T-helper 1 cell (primary cell): ENCODE measurements at places on chromosomes 16 and 17.
A peak's percentile ranks its signal among the peaks of the same experiment; 100 is the strongest.

GRCh38 chr16:88617268-88618031, 20.9 kb upstream of the IL17C start:
- DNase-seq = no peak

- DNase-seq = peak; percentile 36
These were observed 5.4 kb upstream of the NFATC3 start for GRCh38 chr16:68079626-68080344.

DNA sequence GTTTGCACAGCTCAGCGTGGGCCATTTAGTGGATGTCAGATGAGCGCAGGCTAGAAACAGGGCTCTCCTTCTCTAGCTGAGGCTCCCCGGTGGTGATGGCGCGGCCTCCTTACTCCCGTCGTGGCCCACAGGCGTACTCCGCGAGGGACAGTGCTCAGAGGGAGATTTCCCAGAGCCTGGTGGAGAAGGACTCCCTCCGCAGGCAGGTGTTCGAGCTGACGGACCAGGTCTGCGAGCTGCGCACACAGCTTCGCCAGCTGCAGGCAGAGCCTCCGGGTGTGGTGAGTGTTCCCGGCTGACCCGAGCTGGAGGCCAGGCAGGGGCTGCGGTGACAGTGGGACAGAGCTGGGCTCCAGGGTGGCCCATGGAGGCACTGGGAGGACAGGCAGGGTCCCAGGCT, 21.4 kb downstream of the CARD14 start:
- DNase-seq = no peak

DNA sequence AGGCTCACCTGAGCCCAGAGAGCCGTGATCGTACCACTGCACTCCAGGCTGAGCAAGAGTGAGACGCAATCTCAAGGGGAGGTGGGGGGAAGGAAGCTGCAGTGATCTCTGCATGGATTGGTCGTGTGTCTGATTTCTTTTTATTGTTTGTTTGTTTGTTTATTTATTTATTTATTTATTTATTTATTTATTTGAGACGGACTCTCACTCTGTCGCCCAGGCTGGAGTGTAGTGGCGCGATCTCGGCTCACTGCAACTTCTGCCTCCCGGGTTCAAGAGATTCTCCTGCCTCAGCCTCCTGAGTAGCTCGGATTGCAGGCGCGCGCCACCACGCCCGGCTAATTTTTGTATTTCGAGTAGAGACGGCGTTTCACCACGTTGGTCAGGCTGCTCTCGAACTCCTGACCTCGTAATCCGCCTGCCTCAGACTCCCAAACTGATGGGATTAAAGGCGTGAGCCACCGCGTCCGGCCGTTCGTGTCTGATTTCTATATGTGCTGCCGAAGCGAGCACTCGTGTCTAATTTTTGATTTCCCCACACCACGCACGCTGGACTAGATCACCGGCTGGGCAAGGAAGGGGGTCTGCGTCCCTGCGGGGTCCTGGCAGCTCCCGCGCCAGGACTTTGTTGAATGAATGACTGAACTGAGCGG, 448 bp upstream of the TNFRSF12A start:
- no peak for DNase-seq

- DNase-seq = no peak
These were observed 385.2 kb upstream of the ZFHX3 start for GRCh38 chr16:73432850-73433730.

GRCh38 chr16:30142672-30143346, 19.8 kb upstream of the MAPK3 start:
- no peak for DNase-seq

- DNase-seq = no peak
These were observed 317.6 kb downstream of the CBLN1 start for GRCh38 chr16:48963901-48964615.

GRCh38 chr16:10972819-10973464, 28.6 kb downstream of the CLEC16A start:
- no peak for DNase-seq

DNA sequence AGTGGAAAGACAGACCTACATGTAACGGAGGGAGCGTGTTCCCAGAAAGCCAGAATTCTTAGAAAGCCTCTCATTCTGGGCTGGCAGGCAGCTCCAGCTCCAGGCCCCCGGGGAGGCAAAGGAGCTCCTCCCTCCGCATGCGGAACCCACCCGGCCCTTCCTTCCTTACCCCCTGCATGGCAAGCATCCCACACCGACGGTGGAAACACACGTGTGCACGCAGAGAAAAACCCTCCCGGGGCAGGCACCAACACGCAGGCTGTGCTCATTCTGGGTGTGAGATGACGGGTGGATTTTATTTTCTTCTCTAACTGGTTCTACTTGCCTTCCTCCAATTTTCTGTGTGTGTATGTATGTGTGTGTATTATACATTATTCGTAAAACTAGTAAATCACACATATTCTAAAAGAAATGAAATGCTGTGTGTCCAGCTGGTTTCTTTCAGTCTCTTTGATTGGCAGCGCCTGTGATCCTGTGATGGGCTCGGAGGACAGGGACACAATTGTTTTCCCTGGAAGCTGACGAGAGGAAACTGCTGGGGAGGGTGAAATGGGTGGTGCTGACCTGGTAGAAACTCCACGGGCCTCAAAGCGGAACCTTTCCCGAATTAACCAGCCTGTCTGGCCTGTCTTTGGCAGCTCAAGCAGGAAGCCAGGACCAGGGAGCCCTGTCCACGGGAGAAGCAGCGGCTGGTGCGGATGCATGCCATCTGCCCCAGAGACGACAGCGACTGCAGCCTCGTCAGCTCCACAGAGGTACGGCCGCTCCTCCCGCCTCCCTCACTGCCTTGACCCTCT, 22.2 kb downstream of the CARD14 start:
- no peak for DNase-seq

DNA sequence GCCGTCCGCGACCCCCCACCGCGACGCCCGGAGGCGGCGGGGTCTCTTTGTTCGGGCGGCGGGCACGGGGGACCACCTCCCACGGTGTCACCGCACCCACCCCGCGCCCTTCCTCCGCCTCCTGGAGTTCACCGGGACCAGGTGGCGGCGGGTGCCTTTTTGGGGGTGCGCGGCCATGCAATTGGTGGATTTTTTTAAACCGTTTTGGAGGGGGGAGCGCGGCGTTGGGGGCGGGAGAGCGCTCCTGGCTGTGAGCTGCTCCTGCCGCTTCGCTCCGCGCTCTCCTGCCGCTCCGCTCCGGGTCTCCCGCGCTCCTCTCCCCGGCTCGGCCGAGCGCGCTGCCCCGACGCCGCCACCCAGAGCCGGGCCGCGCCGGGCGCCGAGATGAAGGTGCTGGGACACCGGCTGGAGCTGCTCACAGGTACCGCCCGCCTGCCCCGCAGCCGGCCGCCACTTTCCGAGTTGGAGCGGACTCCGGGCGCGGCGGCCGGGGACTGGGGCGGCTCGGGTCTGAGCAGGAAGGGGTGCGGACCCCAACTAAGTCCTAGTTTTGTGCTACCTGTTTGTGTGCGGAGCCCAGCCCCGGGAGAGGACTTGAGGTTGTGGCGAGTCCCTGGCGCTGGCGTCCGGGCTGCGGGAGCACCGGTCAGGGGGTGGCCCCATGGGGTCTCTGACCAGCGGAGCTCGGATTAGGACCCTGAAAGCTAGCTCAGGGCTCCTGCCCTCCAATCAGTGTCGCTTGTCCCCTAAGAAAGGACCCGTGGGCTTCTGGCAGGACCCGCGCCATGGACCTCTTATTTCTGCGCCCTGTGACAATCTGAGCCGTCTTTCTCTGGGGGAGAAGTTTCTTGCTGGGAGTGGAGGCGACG, 35.7 kb upstream of the NDRG4 start:
- no peak for DNase-seq

DNA sequence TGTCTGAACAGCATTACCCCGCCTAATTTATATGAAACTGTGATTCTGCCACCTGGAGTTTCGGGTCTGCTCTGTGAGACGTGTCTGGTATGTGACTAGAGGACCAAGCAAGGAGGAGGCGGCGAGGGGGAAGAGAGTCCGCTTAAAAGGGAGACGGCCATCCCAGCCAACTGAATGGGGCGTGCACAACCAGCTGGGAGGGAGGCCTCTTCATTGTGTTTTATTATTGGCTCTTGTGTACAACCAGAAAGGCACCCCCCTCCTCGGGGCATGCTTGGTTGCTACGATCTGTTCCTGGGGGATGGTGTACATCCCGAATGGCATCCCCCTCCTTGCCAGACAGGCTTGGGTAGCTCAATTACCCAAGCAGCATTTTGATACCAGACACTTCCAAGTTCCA, 384.5 kb upstream of the SALL1 start:
- DNase-seq = no peak

DNA sequence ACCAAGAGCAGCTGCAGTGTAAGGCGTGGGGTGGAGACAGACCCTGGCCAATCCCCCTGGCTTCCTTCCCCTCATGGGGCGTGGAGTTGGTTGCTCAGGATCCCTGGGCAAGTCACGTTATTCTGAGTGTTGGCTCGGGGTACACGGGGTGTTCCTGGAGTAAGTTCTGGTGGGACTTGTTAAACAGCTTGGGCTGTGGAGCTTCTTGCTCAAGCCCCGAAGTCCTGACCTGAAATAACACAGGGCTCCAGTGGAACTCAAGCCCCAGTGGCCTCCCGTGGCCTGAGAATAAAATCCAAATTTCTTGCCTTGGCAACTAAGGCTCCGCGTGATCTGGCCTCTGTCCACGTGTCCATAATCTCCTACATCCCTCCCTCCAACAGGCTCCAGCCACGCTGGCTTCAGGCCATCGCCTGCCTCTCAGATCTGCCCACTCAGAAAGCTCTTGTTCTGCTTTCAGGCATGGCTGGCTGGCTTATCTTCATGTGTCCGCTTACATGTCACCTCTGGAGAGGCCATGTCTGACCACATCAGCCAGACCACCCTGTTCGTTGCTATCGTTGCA, 49.3 kb upstream of the BCO1 start:
- no peak for DNase-seq
